ENCODE measurements at places on chromosomes 2 and 18.

DNA sequence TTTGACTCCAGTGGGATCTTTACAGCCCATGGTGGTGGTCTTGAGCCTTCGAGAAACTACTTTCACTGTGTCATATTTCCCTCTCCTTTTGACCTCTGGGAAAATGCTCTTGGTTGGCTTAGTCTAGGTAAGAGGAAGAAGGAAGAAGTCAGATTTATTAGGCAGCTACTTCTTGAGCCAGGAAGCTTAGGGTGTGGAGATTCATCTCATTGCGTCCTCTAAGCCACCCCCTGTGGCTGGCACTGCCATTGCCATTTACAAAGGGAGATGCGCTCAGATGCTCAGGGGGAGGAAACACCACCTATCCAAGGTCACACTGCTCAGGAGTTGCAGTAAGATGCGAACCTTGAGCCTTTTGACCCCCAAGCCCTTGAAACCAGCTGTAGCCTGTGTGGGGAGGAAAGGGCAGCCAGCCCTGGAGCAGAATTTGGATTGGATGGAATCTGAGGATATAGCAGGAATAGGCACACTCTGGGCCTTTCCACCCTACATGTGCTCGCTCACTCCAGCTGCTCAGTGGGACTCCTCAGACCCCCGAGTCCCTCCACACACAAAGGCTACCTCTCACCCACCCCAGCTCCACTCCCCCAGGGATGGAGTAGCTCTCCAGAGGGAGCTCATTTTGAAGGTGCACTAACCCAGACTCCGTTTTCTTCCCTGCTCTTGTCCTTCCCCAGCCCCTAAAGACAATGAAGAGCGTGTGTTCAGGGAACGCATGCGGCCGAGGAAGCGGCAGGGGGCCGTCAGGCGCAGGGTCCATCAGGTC, 321.3 kb upstream of the EPAS1 start:
- no peak for DNase-seq

DNA sequence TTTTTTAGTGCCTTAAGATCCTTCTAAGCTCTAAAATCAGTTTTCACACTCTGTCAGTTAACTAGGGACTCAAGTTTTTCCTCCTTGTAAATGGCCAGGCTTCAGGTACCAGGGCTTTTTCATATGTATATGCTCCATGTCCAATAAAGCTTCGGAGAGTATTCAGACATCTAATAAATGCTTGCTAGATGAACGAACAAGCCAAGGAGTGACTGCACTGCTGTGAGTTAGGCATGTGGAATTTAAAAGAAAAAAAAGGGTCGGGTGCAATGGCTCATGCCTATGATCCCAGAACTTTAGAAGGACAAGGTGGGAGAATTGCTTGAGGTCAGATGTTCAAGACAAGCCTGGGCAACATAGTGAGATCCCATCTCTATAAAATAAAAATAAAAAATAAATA, 81.9 kb downstream of the CDH2 start:
- DNase-seq = no peak

- DNase-seq = no peak
Observed at GRCh38 chr2:224058048-224058775, 19.1 kb upstream of the SERPINE2 start.

- no peak for DNase-seq
Observed at GRCh38 chr2:113755035-113755834, 1.2 kb downstream of the SLC35F5 start.

- DNase-seq = no peak
Observed at GRCh38 chr2:189391201-189391600, 50.1 kb upstream of the WDR75 start.

- DNase-seq = no peak
Observed at GRCh38 chr2:124478761-124479160, 453.7 kb downstream of the CNTNAP5 start.

DNA sequence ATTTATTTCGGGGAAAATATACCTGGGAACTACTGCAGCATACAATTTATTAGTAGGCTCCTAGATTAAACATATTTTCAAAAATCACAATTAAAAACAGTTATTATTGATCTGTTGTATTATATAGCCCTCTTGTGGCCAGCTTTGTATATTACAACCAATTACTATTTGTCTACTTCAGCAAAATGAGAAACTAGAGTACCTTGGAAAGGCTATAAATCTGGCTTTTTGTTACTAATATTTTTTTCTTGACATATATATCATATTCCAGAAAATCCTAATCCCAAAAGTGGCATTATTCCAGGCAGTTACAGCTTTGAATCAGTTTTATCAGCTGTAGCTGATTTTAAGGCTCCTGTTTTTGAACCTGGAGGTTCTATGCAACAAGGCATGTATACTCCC, 101.2 kb downstream of the UBR3 start:
- DNase-seq = no peak

DNA sequence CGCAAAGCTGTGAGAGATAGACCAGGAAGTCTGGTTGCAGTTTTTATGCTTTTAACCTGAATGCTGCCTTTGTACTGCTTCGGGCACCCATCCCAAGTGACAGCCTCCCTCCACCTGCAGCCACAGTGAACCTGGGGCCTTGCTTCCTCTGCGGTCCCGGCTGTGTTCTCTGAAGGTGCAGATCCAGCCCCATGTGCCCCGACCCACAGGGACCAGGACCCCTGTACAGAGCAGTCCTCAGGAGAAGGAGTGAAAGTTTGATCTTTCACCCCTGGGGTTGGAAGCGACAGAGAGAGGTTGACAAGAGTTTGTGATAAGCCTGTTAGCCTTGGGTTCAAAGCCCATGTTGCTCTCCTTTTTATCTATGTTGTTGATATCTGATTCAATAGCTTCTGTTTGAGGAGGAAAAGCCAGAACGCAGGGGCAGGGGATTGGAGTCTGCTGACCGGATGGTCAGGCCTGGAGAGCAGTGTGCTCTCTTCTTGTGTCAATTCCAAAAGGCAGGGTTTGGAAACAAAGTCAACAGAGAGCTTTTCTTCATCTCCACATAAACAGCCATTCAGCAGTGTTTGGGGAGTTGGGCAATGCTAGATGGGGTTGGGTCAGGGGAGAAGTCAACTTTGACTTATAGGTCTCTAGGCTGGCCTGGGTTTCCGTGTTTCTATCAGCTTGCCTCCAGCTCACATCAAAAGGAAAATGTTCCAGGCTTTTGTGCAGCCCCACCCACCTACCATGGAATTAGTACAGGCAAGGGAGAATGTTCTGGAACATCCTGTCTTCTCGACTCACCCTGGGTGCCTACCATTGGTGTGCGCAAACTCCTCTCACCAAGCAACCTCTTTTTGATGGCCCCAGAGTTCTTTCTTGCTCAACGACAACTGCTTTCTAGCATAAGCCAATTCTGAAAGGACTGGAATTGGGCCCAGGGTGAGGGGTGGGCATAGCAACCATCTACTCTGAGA, 214.9 kb downstream of the ALPK2 start:
- no peak for DNase-seq

DNA sequence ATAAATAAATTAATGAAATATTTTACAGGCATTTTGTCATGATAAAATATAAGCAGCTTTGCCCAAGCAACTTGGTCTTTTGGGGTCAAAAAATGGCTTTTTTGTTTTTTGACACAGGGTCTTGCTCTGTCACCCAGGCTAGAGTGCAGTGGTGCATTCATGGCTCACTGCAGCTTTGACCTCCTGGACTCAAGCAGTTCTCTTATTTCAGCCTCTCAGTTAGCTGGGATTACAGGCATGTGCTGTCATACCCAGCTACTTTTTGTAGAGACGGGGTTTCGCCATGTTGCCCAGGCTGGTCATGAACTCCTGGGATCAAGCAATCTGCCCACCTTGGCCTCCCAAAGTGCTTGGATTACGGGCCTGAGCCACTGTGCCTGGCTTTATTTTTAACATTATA, 51.0 kb downstream of the ABI2 start:
- no peak for DNase-seq

DNA sequence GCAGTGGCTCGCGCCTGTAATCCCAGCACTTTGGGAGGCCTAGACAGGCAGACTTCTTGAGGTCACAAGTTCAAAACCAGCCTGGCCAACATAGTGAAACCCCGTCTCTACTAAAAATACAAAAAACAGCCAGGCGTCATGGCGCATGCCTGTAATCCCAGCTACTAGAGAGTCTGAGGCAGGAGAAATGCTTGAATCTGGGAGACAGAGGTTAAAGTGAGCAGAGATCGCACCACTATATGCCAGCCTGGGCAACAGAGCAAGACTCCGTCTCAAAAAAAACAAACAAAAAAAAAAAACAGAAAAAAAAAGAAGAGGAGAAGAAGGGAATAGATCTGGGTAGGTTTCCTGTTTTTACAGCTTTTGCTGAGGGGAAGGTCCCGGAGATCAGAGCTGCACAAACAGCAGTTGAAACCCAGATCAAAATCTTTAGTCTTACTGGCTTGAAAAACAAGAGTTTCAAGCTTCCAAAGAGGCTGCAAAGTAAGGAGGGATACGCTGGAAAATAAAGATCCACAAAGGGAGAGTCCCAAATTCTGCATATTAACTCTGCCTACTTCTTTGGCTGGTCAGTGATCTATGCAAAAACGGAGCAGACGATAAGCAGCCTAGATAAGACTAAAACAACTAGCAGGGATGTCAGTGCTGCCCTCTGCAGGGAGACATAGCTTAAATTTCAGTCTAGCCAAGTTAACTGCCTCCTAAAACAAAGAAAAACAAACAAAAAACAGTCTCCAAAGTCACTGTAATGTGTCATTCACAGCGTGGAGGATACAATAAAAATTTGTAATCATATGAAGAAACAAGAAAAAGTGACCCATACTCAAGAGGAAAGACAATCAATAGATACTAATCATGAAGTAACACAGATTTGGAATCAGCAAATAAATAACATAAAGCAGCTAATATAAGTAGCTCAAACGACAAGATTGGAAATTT, 74.1 kb downstream of the TLK1 start:
- no peak for DNase-seq

GRCh38 chr2:176136374-176137251, 7.1 kb downstream of the HOXD8 start:
- DNase-seq = no peak

- peak; percentile 11 for DNase-seq
Observed at GRCh38 chr18:47204908-47205522, 28.9 kb upstream of the IER3IP1 start.

DNA sequence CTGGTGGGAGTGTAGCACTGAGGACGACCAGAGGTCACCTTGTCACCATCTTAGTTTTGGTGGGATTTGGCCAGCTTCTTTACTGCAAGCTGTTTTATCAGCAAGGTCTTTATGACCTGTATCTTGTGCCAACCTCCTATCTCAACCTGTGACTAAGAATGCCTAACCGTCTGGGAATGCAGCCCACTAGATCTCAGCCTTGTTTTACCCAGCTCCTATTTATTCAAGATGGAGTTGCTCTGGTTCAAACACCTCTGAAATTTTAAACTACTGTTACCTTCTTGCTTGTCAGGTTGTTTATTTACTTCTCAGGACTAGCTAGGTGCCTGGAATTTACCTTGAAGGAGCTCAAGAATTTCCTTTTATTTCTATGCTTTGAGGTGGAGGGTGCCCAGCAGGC, 9.5 kb upstream of the KCNG3 start:
- DNase-seq = no peak

GRCh38 chr2:231378026-231378722, 17.3 kb upstream of the B3GNT7 start:
- no peak for DNase-seq

GRCh38 chr2:239544143-239544917, 143.5 kb upstream of the HDAC4 start:
- DNase-seq = no peak

- no peak for DNase-seq
Observed at GRCh38 chr2:219323434-219323833, 9.1 kb downstream of the RESP18 start.

DNA sequence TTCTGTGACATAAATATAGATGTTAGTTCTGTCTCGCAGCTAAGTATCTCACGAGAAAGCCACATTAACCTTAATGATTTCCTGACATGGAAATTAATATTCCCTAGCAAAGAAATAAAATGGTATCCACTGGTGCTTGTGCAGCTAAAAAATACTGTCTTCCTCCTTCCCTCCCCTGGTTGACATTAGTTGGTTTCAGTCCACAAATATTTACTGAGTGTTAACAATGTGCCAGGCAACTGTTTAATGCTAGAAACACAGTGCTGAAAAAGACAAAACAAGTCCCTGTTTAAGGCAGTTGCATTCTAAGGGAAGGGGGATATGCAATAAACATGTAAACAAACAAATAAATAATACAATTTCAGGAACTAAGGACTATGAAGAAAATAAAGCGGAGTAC, 44.2 kb upstream of the VPS54 start:
- DNase-seq = no peak
